ENCODE measurements at places on chromosomes 5 and 9.

- DNase-seq = no peak
Observed at GRCh38 chr9:104899759-104900247, 28.2 kb downstream of the ABCA1 start.

DNA sequence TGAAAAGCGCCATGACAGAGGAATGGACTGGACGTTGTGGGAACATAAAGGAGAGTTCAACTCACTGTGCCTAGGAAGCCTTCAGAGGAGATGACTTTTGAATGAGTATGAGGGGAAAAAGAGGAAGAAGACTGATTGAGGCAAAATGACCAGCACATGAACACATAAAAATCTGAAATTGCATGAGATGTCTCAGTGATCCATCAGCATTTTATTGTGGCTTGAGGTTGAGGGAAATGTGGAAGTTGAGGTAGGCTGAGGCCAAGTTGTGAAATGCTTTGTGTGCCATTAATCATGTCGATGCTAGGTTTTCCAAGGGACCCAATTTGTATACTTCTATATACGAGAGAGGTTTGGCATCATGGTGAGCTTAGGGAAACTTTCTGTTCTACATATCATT, 140.9 kb upstream of the TLX3 start:
- DNase-seq = no peak

- DNase-seq = no peak
Observed at GRCh38 chr9:101027733-101028345, 688 bp upstream of the PLPPR1 start.

- DNase-seq = no peak
Observed at GRCh38 chr5:43073597-43074546, 33.8 kb upstream of the ANXA2R start.

- no peak for DNase-seq
Observed at GRCh38 chr5:99032234-99033013, 103.6 kb upstream of the CHD1 start.

GRCh38 chr5:90530736-90531487, 1.5 kb upstream of the LYSMD3 start:
- DNase-seq = no peak

GRCh38 chr9:124454296-124454695, 4.0 kb downstream of the ADGRD2 start:
- DNase-seq = no peak

GRCh38 chr9:131706608-131706970, 33.3 kb downstream of the RAPGEF1 start:
- DNase-seq = no peak

GRCh38 chr5:76855961-76856360, 6.1 kb downstream of the S100Z start:
- peak; percentile 2 for DNase-seq

GRCh38 chr9:91074866-91075265, 273.2 kb downstream of the SYK start:
- no peak for DNase-seq

GRCh38 chr5:174563899-174564298, 160.5 kb upstream of the MSX2 start:
- DNase-seq = no peak

- DNase-seq = peak; percentile 33
Observed at GRCh38 chr5:138035605-138036537, 3.0 kb upstream of the FAM13B start.

DNA sequence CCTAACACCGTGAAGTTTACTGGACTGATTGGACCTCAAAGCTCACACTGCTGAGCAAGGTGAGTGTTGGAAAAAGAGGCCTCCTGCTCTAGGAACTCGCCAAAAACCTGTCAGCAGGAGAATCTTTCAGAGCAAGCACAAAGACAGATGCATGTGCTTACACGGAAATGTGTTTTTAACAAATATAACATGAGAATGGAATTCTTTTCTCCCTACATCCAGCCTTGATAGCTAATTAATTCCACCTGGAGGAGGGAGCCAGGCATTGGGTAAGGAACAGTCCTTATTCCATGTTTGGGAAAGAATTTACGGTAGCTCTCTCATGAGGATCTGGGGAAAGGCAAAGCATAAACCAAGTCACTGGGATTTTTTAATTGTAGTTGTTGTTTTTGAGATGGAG, 98.8 kb downstream of the KLF4 start:
- DNase-seq = no peak

- no peak for DNase-seq
Observed at GRCh38 chr5:99058466-99058865, 129.7 kb upstream of the CHD1 start.

DNA sequence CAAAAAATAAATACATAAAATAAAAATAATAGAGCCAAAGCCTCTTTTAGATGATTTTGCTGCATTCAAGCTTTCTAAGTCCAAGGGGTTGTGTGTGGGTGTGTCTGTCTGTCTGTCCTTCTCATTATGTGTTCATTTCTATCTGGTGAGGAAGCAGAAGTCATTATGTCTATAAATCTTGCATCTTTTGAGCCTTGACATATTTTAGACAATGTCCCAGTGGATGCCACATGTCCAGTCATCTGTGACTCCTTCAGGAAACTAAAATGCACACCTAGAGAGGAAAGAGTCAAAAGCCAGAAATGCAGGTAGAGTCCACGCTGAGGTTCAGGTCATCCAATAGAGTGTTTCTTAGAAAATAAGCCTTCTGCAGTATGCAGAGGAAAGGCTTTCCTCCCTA, 80.9 kb downstream of the GALNT10 start:
- no peak for DNase-seq

GRCh38 chr9:89844075-89844474, 239.3 kb downstream of the GADD45G start:
- DNase-seq = no peak

- DNase-seq = no peak
Observed at GRCh38 chr5:18720002-18720401, 1085.7 kb downstream of the TAF11L14 start.

DNA sequence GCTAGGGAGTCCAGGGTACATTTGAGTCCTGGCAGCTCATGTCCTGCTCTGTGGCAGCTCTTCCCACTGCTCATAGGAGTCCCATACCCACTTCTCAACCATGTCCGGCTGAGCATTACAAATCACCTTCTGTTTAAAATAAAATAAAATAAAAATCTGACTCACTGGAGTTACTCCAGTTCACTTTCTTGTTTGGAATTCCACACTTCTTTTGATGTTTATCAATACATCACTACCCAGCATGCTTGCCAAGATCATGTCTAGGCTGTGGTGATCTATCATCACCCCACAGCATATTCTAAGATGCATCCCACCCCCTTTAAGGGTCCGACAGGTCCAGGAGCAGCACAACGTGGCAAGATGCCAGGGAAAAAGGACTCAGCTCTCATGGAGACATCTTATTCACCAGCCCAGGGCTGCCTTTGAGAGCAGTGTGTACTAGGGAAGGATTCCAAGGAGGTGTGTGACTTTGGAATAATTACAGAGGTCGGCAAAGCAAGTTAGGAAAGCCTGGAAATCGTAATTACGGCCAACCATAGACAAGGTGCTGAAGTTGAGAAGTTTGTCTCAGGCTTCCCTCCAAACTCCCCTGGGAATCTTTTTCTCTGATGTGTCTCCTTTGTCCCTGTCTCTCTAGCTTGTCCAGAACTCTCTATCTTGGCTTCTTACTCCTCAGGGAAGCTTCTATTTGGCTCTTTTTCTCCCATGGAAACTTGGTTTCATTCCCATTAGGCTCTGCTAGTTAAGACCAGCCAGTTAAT, 111.4 kb upstream of the SLC1A3 start:
- no peak for DNase-seq

- no peak for DNase-seq
Observed at GRCh38 chr5:94746731-94747124, 128.3 kb downstream of the SLF1 start.

DNA sequence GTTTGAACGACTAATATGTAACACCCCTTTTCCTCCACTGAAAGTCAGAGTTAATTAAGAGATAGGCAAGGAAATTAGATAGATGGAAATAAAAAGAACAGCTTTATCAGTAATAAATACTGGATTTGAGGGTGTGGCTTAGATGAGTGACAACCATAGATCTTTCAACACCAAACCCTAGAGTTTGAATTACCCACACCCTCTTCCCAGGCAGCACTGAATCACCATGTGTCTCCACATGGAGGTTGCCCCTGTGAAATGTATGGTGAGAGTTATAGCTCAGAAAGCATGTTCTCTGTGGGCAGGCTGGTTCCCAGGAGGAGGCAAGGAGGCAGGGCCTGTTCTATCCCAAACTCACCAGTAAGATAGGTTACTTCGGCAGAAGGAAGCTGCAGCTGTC, 69.7 kb downstream of the TMEM174 start:
- no peak for DNase-seq

DNA sequence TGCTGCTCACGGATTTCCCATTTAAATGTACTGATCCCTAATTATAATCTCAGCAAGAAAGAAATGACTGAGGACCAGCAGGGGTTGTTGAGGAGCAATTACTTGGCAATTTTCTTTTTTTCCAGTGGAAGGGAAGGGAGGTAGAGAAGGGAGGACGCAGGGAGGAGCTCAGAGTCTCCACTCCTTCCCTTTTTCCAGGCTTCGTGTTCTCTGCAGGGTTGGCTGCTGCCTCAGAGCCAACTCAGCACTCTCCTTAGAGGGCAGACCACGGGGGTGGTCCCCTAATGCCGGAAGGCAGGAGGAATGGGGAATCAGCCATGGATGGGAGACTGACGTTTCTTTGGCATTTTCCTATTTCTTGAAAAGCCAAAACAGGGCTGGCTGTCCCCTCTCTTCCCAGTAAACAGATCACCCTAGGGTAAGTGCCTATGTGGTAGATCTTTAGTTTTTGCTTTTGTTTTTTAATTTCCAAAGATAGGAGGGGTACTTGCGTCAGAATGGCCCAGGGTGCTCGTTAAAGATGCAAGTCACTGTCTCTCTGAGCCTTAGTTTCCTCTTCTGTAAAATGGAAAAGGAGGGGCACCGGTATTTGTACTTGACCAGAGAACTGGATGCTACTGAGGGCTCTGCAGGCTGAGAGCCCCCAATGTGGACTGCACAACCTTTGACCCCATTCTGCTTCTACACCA, 39.6 kb upstream of the LCP2 start:
- no peak for DNase-seq

DNA sequence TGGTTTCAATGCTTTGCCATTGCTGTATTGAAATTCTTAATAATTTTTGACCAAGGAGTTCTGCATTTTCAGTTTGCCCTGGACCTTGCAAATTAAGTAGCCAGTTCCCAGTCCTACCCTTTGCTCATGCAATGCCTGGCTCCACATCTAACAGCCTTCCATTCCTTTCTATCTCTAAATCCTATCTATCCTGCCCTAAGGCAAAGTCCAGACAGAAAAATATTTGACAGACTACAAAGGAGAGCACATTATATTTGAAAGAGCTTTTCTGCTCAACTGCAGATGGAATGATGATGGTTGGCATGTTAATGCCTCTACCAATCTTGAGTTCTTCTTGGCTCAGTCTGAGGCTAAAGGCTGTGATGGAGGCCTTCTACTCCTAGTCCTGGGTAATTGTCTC, 15.5 kb downstream of the SLC22A4 start:
- no peak for DNase-seq

DNA sequence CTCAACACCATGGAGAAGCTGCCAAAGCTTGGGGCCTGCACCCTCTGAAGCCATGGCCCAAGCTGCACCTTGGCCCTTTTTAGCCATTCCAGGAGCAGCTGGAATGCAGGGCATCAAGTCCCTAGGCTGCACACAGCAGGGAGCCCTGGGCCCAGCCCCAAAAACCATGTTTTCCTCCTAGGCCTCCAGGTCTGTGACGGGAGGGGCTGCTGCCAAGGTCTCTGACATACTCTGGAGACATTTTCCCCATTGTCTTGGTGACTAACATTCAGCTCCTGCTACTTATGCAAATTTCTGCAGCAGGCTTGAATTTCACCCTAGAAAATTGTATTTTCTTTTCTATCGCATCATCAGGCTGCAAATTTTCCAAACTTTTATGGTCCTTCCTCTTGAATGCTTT, 64.6 kb downstream of the ELOVL7 start:
- no peak for DNase-seq

GRCh38 chr5:142688281-142688989, 2.5 kb upstream of the FGF1 start:
- DNase-seq = no peak

GRCh38 chr5:146466521-146467349, 19.6 kb downstream of the TCERG1 start:
- DNase-seq = no peak

DNA sequence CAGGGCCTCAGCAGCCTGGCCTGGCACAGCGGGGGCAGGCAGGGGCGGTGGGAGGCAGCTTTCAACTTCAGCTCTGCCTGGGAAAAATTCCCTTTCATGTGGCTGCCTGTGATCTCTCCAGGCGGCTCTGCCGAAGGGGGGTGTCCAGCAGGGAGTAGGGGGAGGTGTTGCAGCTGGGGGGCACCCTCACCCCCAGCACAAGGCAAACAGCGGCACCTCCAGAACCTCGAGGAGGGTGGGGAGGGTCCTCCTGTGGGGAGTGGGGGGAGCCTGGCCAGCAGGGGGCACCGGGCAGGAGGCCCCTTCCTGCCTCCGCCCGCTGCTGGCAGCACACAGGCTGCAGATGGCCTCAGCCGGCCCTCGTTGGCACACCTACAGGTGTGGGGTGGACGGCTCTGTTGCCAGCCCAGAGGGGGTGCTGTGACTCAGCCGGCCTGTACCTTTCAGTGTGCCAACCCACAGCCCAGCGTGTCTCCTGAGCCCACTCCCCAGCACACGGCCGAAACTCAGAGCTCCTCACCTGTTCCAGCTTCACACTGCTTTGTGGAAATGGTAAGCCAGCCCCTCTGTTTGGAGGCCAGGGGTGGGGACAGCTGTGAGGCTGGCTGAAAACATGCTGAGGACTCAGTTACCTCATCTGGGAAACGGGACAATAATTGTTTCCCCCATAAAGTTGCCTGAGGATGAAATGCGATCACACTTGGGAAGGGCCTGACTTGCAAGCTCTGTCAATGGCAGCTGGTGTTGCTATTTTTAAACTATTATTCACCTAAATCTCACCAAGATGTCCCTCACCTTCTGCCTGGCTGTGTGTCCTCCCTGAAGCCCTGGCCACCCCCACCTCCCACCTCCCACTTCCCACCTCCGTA, 37.0 kb downstream of the CXXC5 start:
- DNase-seq = no peak

DNA sequence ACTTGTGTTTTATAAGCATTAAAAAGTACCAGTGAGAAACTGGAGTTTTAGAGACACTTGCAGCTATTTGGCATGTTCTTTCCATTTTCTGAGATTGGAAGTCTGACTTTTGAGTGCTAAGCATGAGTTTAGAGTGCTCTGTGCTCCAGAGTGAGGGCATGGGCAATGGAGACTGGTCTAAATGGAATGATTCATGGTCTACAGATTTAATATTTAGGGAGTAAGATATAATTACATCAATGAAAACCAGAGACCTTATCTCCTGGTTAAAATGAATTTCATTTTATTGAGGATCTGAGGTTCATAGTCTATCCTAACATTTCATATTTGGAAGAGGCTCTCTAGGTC, 135.9 kb upstream of the RPS23 start:
- no peak for DNase-seq

DNA sequence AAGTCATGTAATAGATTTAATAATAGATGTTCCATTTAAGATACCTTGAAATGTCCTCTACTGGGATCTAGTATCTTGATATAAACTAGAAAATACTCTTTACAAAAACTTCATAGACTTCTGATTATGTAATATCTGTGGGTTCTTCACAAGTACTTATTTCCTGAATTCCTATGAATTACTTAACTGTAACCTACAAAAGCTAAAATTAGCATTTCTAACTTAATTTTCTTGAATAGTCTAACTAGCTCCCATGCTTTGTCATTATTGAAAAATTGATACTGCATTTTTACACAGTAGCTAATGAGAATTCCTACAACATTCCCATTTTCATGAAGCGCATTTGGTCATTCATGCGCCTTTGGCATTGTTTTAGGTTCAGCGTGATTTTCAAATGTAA, 1828.2 kb downstream of the MAT2B start:
- no peak for DNase-seq

GRCh38 chr5:142016556-142016955, 3.7 kb upstream of the GNPDA1 start:
- no peak for DNase-seq

- DNase-seq = no peak
Observed at GRCh38 chr9:109449036-109449798, 48.9 kb downstream of the PTPN3 start.
